ENCODE measurements at places on chromosomes 5 and 9.

DNA sequence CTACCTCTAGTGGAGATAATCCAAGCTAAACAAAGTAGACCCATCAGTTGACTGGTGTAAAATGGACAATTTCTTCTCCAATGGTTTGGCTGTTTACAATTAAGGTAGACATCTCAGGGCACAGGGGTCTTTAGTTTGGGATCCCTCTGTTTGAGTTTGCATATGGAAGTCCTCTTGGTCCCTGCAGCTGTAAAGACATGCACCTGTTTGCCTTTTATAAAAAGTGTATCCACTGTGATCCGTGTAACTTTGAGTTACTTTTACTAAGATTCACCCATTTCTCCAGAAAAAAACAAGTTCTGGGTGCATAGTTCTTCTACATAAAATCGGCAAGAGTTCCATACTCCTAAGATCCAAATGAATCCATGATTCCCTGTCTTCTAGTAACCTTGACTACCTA lies 374.7 kb upstream of the ADAMTS16 start:
- no peak for DNase-seq

- DNase-seq: no peak
Measured at GRCh38 chr5:126384985-126385384, 38.2 kb upstream of the GRAMD2B start.

GRCh38 chr9:16407617-16408016 lies 462.9 kb downstream of the BNC2 start:
- no peak for DNase-seq

- DNase-seq: no peak
Measured at GRCh38 chr5:172695232-172696054, 54.4 kb downstream of the NEURL1B start.

- peak; percentile 91 for DNase-seq
Measured at GRCh38 chr5:72065751-72066255, 41.5 kb upstream of the MAP1B start.

DNA sequence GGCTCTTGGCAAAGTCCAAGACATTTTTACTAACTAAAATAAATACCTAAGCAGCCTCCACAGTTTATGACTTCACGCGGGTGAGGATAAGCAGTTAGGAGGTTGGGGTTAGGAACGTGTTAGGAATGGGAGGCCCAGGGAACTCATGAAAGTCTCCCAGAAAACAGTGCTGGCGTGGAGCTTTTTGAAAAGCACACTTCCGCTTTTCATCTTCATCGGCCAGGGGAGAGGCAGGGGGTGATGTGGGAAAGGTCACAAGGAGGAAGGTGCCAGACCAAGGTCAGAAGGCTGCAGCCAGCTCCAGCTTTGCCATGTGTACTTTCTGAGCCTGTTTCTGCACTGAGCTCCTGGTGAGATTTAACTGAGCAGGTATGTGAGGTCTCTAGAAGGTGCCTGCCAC lies 149.0 kb downstream of the PHF2 start:
- DNase-seq: no peak

GRCh38 chr5:74685979-74686631 lies 1.1 kb downstream of the HEXB start:
- DNase-seq: no peak

DNA sequence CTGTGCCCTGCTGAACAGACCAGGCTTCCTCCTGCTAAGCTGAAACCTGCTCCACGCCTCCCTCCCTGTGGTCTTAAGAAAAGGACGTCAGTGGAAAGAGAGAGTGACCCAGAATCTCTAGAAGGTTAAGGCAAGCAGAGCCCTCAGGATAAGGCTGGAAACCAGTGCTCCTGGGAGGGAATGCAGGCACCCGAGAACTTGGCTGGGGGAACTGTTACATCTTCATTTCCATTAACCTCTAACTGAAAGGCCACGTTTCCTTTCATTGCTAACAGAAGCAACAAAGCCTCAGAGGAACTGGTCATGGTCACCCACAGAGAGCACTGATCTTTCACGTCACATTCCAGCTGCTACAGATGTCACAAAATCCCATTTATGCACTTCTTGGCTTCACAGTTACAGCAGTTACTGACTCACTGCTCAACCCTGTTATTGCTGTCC lies 26.1 kb upstream of the AKNA start:
- DNase-seq: no peak

DNA sequence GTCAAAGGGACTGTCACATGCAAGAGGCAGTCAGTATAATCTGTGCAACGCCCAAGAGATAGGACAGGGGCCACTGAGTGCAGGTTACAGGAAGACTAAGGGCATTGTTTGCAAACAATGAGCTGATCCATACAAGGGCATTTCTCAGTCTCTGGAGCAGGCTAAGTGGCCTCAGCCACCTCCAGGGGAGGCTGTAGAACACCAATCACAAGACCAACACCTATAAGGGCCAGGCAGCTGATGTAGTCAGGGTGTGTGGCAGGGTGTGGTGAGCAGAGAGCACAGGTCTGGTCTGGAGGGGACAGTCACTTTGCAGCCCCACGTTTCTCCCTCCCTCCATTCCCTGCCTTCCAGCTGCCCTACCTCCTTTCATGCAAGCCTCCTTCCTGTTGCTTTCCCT lies 83.2 kb upstream of the ADRA1B start:
- DNase-seq: no peak

DNA sequence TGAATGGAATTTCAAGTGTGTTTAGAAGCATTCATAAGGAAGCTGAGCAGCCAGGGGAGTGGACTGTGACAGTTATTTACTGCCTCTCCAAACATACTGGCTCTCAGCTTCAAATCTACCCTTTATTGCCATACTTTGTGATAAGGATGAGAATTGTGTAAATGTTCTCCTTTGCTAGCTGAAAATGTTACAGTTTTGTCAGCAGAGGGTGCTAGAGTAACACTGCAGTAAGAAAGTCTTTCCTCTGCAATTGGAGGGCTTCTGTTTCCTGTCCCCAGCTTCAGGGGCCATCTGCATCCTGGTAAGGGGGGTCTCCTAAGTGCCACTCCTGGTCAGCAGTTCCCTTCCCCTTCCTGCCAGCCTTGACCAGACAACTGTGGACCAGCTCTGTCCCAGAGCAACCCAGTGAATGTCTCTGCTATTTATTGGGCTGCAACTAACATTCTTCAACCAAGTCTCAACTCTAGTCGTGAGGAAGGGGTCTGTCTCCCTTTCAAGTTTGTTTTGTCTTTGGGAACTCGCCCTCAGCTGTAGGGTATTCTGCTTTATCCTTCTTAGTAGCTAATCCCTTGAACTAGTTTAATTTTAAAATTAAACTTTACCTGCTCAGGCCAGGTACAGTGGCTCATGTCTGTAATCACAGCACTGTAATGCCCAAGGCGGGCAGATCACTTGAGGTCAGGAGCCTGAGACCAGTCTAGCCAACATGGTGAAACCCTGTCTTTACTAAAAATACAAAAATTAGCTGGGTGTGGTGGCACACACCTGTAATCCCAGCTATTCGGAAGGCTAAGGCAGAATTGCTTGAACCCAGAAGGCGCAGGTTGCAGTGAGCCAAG lies 45.3 kb downstream of the RAPGEF6 start:
- peak; percentile 36 for DNase-seq

- no peak for DNase-seq
Measured at GRCh38 chr5:123882965-123883345, 371.0 kb downstream of the CSNK1G3 start.

GRCh38 chr9:103997856-103998370 lies 96.2 kb upstream of the SMC2 start:
- DNase-seq: no peak

DNA sequence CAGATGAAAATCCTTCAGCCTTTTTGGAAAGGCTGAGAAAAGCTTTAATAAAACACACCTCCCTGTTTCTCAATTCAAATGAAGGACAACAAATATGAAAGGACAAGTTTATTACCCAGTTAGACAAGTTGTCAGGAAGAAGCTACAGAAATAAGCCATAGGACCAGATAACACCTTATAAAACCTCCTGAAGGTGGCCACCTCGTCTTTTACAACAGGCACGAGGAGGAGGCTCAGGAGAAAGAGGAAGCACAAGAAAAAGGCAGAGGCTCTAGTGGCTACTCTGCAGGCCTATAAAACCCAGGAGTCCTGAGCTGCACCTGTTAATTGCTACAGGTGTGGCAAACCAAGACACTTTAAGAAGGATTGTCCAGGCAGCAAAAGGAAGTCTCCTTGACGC lies 352.1 kb upstream of the CDH18 start:
- no peak for DNase-seq

DNA sequence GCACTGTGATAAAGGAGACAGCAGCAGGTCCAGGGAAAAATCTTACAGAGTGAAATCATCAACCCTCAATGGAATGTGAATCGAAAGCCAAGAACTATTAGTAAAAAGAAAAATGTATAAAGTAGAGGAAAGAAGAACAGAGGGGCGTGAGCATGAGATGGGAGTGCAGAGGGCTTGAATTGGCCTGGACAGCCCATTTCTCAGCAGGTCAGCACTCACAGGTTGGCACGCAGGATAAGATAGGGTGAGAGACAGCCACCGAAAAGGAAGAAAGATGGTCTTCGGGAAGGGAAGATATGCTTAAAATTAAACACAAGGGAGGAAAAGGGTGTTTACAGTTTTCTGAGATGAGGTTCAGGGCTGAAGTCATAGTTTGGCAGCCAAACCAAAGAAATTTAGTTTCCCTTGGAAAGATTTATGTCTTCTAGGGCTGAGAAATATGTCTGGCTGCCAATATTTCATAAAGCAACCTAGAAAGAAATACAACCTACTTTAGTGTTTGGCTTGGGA lies 524.7 kb downstream of the SPATA31D1 start:
- DNase-seq: no peak

DNA sequence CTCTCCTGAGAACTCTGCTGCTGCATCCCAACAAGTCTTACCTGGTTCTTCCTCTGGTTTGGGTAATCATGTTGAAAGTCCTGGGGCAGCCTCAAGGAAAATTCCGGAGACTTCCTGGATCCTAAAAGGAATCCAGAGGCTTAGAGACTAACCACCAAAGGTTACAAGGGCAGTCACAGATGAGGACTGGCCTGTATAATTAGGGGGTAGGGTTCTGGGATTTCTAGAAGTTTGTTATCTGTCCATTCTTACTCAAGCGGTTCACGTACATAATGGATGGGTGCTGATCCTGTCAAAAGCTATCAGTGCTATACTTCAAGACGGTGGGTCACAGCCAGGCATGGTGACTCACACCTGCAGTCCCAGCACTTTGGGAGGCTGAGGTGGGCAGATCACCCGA lies 51.4 kb upstream of the EPB41L4B start:
- DNase-seq: no peak

GRCh38 chr5:160438316-160439204 lies 16.9 kb downstream of the PTTG1 start:
- DNase-seq: peak; percentile 85

DNA sequence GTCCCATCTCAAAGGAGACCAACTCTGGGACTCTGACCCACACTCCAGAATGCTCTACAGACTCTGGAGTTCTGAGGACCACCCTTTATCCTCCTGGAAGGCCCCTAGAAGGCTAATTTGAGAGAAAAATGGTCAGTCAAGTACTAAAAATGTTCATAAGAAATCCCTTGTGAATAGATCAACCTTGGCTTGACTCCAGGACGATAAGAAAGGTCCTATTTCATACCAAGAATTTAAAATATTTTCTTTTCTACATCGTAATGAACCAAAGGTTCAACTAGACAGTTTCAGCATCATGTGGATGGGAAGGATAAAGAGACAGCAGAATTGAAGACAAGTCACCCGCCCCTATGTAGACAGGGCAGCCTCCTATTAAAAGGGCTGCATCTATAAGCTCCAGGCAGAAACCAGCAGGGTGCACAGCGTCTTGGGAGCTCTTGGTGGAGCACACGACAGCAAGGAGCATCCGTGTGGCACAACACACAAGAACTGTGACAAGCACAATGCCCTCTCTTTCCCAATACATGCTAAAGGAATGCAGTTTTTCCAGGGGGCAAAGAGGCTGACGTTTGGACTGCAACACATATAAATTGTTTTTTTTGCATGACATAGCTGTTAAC lies 38.3 kb downstream of the RASEF start:
- DNase-seq: no peak

GRCh38 chr5:103358305-103358995 lies 99.9 kb downstream of the MACIR start:
- DNase-seq: no peak

GRCh38 chr9:94772144-94772543 lies 45.6 kb downstream of the AOPEP start:
- no peak for DNase-seq

- DNase-seq: no peak
Measured at GRCh38 chr5:171271798-171272197, 37.2 kb upstream of the TLX3 start.

- no peak for DNase-seq
Measured at GRCh38 chr5:36355516-36355915, 53.8 kb upstream of the RANBP3L start.

DNA sequence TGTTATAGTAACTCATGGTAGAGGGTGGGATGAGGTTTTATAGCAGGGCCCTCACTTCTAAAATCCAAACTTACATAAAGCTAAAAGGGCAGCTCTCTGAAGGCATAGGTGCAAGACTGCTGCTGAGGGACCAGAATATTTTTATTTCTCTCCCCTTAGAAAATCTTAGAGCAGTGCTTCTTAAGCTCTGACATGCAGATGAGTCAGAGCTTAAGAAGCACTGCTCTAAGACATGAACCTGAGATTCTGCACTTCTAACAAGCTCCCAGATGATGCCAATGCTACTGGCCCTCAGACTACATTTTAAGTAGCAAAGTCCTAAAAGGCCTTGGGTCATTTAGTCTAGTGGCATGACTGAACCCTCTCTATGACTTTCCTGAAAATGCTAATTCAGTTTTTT lies 97.6 kb upstream of the SPRY4 start:
- no peak for DNase-seq

GRCh38 chr5:11252523-11252922 lies 491.5 kb upstream of the DAP start:
- DNase-seq: no peak

GRCh38 chr9:118595719-118596305 lies 773.4 kb downstream of the BRINP1 start:
- DNase-seq: peak; percentile 92
